ENCODE measurements at places on chromosomes 1 and 21.
A peak's percentile ranks its signal among the peaks of the same experiment; 100 is the strongest.

DNA sequence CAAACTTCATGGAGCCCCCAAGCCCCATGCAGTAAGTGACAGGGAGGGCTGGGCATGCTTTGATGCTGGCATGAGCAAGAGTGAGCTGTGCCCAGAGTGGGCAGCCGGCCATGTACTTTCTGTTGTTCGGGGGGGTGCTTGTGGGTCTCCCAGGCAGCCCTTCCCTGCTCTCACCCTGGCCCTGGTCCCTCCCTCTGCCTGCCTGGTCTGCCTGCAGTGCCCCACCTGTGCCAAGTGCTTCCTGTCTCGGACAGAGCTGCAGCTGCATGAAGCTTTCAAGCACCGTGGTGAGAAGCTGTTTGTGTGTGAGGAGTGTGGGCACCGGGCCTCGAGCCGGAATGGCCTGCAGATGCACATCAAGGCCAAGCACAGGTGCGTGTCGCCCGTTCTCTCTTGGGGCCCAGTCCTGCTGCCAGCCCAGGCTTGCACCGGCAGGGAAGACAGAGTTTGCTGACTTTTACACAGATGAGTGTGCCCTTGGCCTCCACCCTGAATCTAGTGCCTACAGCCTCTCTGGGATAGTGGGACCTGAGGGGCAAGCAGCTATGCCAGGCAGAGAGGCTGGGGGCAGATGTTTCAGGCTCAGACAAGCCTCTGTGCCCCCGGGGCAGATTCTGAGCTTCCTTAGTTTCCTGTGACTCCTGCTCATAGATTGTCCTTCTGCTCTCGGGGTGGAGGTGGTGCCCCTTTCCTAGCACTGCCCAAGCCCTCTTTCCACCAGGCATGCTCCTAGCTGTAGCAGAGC lies 7.6 kb downstream of the ZBTB48 start:
- DNase-seq: no peak

- DNase-seq: no peak
These were observed 22.1 kb downstream of the ZBTB17 start for GRCh38 chr1:15953791-15954241.

- no peak for DNase-seq
These were observed 123.0 kb downstream of the PCBP3 start for GRCh38 chr21:45766501-45766900.

GRCh38 chr1:32703479-32704291 lies 1.1 kb upstream of the SYNC start:
- peak; percentile 99 for DNase-seq

DNA sequence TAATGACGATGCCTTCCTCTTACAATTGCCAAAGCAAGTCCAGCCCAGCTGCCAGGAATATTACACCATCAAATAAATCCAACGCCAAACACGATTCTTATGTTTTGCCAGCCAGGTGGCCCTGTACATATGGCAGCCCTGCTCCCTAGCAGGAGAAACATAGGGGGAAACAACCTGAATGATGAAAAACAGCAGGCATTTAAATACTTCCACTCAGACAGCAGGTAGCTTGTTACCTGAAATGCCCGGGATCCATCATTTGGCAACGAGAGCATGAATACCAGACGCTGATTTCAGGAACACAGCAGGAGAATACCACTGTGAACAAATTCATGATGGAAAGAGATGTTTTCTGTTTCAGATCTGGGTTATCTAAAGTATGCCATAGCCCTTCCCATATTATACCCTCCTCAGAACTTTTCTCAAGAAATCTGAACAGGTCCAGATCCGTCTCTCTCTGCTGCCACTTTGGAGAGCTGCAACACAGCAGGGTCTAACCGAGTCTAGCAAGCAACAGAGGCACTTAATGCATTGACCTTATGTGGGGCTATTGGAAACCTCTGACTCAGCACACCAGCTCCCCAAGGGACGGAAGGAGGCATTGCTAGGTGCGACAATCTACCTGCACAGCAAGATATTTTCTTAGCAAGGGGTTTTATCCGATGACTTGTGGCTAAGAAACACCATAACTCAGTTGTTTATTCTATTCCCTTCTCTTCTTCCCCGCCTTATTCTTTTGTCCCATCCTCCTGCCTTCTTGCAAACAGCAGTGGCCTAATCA lies 166.3 kb downstream of the BARHL2 start:
- DNase-seq: no peak

GRCh38 chr1:15701784-15702183 lies 17.7 kb downstream of the PLEKHM2 start:
- no peak for DNase-seq

DNA sequence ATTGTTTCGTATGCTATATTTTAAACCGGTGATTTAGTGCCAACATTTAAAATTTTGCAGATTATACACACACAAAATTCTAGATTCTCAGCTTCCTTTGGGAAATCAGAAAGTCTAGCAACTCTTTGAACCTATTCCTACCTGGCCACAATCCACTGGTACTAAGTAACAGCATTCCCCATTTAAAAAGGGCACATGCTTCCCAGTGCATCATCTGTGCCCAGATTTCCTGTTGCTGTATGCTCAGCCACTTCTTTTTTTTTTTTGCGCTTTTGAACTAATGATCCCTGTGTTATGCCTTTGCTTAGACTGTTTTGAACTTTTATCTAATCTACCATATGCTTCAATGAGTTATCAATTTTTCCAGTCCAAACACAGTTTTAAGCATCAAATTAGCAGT lies 548.4 kb downstream of the PLPP3 start:
- DNase-seq: no peak

DNA sequence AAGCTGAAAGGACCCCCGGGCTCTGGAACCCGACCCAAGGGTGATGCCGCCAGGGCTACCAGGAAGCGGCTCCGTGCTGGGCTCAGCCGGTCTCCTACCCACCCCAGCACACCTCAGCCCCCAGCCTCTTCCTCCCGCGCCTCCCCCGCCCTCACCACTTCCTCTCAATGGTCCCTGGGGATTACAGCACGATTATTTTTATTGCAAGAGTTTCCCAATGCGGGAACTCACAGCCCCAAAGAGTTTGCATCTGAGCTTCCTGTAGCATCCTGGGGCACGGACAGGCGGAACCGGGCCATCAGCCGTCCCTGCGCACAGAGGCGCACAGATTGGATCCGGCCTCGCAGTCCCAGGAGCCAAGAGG lies 8.7 kb upstream of the SLX9 start:
- DNase-seq: peak; percentile 83

DNA sequence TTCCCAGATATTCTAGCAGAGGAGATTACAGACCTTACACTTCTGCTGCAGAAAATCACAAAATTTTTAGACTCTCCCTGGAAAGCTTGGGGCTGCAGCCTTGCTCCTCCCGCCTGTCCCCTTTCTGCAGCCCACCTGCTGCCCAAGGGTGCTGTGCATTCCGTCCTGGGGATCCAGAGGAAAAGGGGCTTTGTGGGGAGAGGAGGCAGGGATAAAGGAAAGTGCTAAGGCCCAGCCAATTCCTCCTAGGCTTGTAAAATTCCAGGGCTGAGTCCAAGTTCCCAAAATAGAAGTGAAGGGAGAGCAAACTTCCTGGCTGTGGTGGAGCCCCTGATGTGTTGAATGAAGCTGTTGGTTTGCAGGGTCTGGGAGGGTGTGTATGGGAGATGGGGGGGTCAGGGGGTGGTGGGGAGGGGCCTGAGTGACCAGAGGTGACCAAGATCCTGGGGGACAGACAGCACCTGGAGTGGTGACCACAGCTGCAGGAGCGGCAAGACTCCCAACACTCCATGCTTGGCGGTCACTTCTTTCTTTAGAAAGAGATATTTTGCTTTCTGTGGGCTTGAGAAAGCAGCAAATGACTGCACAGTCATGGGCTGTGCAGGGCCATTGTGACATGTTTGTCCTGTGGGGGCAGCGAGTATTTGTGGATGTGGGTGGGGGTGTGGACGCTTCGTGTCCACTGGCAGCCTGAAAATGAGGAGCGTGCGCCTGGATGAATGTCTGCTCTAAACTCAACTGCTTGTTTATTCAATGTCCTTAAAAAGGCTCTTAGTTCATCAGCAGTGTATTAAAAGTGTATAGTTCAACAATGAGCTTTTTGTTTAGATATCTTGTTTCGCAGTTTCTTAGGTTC lies 68.4 kb downstream of the TLR5 start:
- DNase-seq: no peak

DNA sequence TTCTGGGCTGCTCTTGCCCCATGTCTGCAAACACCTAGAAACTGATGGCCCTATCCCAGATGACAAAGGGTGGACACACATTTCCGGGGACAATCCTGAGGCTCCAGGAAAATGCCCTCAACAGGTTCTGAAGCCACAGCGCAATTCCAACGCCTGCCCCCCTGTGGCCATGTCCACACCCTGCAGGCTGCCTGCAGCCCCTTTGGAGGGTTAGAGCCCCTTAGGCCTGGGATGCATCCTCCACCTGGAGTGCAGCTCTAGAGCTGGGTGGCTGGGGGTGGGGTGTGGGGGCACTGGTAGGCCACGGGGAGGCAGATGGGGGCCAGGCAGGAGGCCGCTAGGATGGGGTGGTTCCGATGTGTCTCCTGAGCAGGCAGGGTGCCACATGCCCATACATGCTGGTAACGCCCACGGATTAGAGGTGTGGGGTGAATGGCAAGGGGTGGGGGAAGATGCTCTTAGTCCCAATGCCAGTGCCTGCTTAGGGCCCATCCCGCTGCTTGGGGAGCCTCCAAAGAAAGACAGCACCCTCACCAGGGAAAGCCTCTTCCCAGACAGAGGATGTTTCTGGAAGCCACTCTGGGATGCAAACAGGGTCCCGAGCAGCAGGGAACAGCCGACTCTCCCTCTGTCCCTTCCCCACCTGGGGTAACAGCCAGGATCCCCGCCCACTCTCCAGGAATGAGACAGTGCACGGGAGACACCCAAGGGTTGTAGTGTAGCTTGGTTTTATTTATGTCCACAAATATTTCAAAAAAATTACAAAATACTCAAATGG lies 34.0 kb downstream of the SLC45A1 start:
- no peak for DNase-seq
